Colonic mucosa (tissue), 4 donors: ENCODE measurements at places on chromosomes 2 and 18.
A peak's percentile ranks its signal among the peaks of the same experiment; 100 is the strongest.

- DNase-seq, result no peak
Measured at GRCh38 chr2:154032220-154032619, 160.5 kb downstream of the GALNT13 start.

- DNase-seq, result no peak
Measured at GRCh38 chr2:202514732-202515131, 120.0 kb upstream of the FAM117B start.

GRCh38 chr2:172427990-172428831, 825 bp downstream of the ITGA6 start:
- DNase-seq, result peak; percentile 77

GRCh38 chr18:45844938-45845337, 19.5 kb downstream of the SIGLEC15 start:
- DNase-seq, result no peak

DNA sequence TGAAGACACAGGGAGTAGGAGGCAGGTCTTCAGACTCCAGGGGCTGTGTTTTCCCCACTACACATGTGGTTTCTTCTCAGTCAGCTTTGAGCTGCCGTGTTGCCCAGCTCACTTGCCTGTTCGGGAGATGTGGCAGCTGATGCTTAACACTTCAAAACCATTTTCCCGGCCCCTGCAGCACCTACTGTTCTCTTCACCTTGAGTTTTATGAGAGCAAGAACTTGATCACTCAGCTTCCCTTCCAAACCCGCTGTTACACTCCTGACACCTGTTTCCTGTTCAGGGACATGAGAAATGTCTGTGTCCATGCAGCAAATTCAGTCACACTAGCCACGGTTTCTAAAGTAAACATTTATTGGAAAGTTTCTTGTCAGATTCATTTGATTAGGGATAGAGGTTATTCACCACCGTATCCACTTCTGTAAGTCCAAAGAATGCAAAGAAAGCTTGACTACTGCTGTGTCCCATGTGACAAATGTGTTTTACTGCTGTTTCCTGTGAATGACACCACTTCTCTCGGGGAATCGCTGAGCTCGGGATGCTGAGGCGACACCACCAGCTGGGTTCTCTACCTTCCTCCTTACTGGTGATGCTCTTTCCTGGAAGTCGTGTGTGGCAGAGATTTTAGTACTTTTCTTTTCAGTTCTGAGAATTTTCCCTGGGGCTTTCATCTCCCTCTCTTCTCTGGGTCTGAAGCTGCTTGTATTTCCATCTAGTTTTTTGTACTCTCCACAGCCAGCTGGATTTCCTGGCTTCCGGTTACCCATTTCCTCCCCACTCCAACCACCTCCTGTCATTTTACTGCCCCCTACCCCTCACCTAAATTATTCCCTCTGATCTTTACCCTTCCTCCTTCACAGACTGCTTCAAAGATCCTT, 91.7 kb downstream of the KLF7 start:
- DNase-seq, result no peak

GRCh38 chr2:229163893-229164292, 107.2 kb downstream of the PID1 start:
- DNase-seq, result no peak

GRCh38 chr2:8403876-8404275, 278.0 kb upstream of the ID2 start:
- DNase-seq, result peak; percentile 72

DNA sequence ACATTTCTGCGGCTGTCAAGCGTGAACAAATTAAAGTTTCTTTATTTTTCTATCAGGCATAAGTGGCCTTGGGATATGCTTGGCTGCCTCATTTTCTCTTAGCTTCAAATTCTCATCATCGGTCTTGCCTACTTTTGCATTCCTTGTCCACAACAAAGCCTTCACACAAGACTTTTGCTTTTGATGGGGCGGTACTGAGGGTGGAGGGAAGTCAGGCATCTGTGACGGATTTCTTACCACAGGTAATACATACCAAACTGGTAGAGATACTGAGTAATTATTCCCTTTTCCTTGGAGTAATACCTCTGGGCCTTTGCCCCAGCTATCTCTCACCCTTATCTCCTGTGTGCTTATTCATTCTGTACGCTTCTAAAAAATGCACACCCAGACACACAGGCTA, 468.3 kb upstream of the RGPD4 start:
- no peak for DNase-seq
